ENCODE measurements at places on chromosomes 16 and 17.

DNA sequence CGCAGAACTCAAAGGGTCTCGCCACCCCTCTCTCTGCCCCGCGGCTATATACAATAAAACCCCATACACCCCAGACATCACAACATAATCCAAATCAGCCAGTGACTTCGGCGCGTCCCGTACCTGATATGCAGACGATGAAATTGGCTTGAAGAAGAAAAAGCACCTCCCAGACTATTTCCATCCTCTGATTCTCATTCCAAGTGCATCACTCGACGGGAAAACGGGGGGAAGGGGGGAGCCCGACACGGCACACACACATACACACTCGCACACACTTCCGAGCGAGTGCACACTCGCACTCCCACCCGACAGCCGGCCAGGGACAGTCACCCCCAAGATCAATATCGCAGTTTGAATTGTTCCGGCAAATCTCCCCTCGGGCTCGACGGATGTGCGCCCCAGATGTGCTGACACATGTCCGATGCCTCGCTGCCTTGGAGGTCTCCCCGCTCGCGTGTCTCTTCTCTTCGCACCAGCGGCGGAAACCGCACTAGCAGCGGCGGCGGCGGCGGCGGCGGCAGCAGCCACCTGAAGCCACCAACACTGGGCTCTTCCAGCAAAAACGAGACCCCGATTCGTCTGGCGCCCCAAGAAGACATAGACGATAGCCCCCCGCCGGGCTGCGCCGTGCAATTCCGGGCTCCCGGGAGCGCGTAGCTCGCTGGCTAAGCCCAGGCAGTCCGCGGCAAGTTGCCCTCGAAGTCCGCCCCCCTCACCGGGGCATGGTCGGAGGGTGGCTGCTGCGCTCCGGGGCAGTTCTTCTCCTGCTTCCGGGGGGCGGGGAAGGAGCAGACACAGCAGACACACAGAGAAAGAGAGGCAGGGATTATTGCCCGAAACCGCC, 688 bp downstream of the CA10 start:
- peak overlapping the region; percentile 59 for H3K4me3 ChIP-seq
- ATAC-seq: peak; percentile 18
- H3K36me3 ChIP-seq: no peaks in the 10 kb centered on the region
- H3K4me1 ChIP-seq: peaks cover 5% of the 10 kb centered on the region
- H3K27me3 ChIP-seq: peaks cover 58% of the 10 kb centered on the region

DNA sequence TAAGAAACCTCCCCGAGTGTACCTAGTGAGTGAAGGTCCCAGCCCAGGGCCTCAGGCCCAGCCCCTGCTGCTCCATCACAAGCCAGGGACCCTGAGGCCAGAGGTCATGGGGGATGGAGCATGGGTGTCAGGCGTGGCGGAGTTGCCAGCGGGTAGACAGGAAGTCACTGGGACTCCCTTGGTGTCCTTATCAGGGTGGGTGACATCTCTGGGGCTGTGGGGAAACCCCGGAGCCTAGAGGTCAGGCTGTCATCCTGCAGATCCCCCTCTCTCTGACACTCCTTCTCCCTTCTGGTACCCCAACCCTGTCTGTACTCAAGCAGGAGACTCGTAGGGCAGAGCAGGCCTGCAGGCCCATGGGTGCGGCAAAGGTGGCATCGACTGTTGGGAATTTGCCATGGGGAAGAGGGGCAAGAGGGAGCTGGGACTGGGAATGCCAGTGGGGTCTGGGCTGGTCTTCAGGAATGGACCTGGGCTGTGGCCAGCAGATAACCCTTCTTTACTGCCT, 10.8 kb upstream of the ADGRG1 start:
- H3K4me1 ChIP-seq: peaks cover 15% of the 10 kb centered on the region
- no peak for ATAC-seq
- H3K36me3 ChIP-seq: no peaks in the 10 kb centered on the region
- H3K4me3 ChIP-seq: no peak overlapping the region
- H3K27me3 ChIP-seq: no peaks in the 10 kb centered on the region

DNA sequence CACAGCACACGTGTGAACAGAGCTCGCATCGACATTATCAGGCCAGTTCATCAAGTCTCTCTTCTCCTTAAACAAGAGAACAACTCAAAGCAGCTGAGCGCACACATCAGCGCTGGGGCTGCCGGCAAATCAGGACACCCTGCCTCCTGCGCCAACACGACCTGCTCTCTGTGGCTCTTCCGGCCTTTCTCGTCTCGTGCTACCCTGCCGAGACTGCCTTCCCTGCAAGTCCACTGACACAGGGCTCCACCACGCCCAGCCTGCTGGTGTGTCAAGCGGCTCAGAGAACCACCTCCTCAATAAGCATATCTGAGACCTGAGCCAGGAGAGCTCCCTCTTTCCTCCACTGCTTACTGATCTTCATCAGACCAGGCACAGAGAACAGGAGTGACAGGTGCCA, 96.9 kb downstream of the ZNF778 start:
- peak; percentile 37 for ATAC-seq
- H3K4me1 ChIP-seq: peaks cover 54% of the 10 kb centered on the region
- H3K4me3 ChIP-seq: peak overlapping the region; percentile 84
- no peaks in the 10 kb centered on the region for H3K27me3 ChIP-seq
- peak overlapping the region; percentile 93 for H3K27ac ChIP-seq

DNA sequence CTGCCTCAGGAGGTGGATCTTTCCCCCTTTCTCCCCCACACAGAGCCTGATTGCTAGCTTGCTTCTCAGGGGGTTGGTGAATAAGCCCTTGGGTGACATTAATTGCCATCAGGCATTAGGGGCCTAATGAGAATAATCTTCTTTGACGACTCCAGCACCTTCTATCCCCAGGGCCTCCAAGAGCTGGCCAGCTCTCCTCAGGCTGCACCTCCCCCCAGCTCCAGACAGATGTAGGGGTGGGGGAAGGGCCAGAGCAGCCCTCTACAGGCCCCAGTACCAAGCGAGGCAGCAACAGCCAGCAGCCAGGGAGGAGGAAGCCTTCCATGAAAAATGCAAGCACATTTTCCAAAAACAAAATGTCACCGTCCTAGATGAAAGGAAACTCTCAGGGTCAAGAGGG, 1.4 kb upstream of the TMEM132E start:
- no peak overlapping the region for H3K27ac ChIP-seq
- H3K27me3 ChIP-seq: peaks cover 66% of the 10 kb centered on the region
- no peaks in the 10 kb centered on the region for H3K36me3 ChIP-seq
- no peaks in the 10 kb centered on the region for H3K4me1 ChIP-seq

DNA sequence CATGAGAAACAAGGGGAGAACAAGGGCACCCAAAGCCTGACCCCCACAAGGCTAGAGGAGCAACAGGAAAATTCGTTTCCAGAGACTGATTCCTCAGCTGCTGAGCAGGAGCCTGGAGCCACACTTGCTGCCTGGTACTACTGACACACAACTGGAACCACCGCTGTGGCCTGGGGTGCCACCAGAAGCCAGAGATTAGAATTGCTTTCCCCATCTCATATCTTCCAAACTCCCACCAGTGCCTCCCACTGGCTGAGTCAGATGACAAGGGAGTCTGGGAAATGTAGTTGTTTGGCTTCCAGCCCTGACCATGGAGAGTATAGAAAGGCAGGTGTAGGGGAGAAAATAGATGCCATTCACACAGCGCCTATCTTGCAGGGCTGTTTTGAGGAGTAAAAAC, 4.1 kb upstream of the TMEM11 start:
- H3K27me3 ChIP-seq: no peaks in the 10 kb centered on the region
- H3K27ac ChIP-seq: no peak overlapping the region
- ATAC-seq: no peak
- H3K4me1 ChIP-seq: peaks cover 4% of the 10 kb centered on the region
- H3K36me3 ChIP-seq: peaks cover 22% of the 10 kb centered on the region
